Mammary epithelial cell (primary cell): ENCODE measurements at places on chromosomes 6 and 20.

- no peak for DNase-seq
These were observed 56.6 kb downstream of the SNX14 start for GRCh38 chr6:85537055-85537494.

- no peak for DNase-seq
These were observed 15.1 kb downstream of the TBC1D32 start for GRCh38 chr6:121319112-121319553.

GRCh38 chr20:21302664-21303060, 469 bp upstream of the XRN2 start:
- no peak for DNase-seq

- DNase-seq = no peak
These were observed 12.2 kb downstream of the DLL1 start for GRCh38 chr6:170278743-170279094.

DNA sequence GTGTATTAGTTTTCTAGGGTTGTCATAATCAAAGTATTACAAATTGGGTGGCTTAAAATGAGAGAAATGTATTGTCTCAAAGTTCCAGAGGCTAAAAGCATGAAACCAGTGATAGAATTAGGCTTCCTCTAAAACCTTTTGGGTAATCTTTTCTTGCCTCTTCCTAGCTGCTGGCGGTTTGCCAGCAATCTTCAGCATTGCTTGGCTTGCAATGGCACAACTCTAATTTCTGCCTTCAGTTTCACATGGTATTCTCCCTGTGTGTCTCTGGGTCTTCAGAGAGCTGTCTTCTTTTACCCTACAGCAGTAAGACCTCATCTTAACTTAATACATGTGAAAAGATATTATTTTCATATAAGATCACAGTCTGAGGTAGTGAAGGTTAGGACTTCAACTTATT, 479.1 kb upstream of the GJE1 start:
- DNase-seq = no peak

- no peak for DNase-seq
These were observed 153.1 kb downstream of the RCAN2 start for GRCh38 chr6:46338131-46338530.

DNA sequence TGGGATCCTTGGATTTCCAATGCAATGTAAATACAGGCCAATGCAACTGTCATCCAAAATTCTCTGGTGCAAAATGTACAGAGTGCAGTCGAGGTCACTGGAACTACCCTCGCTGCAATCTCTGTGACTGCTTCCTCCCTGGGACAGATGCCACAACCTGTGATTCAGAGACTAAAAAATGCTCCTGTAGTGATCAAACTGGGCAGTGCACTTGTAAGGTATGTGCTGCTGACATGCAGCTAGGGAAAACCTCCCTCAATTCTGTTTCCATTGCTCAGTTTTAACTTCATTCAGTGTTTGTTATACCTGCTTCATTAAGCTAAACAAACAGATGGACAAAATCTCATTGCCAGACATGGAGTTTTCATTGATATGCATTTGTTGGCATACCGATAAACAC, 397.1 kb downstream of the ARHGAP18 start:
- DNase-seq = peak; percentile 32

DNA sequence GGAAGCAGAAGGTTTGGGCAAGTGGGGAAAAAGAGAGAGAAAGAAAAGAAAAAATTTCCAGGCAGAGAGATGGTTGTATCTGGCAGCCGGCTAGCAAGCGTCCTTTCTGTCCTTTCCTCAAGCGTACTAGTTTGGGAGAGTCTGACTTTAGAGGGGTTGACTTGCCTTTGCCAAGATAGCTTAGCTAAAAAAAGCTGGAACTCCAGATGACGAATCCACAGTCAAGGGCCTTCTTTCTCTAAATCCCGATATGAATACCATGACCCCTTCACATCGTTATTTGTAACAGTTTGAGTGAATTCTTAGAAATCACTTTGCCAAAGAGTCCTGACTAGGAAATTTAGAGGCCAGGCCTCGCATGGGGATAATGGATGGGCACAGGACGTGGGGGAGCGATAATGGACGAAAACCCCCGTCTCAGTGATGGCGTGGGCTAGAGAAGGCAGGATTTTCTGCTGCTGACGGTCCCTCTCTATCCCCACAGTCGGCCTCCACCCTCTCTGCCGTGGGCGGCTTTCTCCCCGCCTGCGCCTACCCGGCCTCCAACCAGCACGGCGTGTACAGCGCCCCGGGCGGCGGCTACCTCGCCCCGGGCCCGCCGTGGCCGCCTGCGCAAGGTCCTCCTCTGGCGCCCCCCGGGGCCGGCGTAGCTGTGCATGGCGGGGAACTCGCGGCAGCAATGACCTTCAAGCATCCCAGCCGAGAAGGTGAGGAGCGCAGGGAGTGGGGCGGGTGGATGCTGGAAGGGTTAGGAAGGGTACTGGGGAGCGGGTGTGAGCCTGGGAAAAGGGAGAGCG, 3.5 kb downstream of the PAX1 start:
- no peak for DNase-seq

DNA sequence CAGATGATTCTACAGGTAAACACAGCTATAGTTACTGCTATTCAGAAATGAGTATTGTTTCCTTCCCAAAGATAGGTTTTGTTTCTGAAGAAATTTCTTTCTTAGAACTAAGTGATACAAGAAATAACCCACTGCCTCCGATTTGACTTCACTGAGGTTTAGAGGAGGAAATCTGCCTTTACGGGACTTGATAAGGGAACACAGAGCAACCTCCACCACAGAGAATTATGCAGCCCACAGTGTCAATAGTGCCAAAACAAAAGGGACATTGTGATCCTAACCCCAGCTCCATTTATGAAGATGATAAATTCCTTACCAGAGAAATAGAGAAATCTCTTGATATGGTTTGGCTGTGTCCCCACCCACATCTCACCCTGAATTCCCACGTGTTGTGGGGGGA, 164.6 kb downstream of the ZNF217 start:
- no peak for DNase-seq

- peak; percentile 11 for DNase-seq
These were observed 331.8 kb downstream of the RIMS1 start for GRCh38 chr6:72218125-72218524.

DNA sequence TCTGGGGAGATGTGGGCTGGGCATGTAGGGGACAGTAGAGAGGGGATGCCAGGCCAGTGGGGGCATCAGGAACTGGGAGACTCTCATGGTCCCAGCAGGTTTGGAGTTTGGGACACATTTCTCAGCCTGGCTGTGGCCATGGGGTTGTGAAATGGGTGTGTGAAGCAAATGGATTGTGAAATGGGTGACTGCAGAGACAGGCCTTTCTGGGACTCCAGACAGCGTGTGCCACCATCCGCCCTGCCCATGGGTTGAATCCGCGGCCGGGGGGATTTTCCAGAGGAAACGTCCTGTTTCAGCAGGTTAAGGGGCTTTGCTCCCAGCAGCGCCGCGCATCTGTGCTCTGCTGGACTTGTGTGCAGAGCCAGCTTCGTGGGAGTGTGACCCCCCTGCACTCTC, 3.7 kb upstream of the PMEPA1 start:
- no peak for DNase-seq

DNA sequence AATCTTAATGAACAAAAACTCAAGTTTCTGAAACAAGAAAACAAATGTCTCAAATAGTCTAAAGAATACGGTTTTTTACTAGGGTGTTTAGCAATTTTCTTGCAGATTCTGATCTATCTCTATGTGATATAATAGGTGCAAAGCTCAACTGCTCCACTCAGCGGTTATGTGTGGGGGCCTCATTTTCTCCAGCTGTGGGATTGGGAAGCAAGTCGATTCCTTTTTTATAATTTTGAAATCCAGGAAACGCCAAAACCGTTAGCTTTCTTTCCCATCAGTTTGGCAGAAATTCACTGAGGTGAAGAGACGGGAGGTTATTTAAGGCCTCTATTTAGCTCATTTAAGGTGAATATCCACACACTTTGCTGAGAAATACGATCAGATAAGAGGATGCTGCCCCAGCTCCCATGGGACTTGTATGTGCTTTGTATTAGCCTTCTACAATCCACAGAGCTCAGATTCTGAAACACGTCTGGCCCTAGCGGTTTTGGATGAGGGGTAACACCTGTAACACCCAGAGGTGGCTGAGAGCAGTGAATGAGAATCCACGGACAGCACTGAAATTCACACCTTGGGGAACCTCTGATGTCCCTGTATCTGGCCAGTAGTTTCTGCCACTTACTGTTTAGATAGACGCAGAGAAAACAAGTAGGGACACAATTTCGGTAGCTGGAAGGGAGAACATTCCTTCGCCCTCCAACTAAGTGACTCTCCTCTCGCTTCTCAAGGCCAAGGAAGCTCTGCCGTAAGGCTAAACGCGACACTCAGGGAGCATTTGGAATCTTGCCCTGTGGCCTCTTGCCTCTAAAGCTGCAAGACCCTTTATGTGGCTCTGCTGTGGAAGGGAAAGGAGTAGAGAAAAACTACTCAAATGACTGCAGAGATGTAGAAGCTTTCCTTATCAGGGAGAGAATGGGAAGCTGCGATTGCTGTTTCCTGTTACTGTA, 6.5 kb upstream of the BCAS4 start:
- peak; percentile 62 for DNase-seq

GRCh38 chr20:35616465-35617396, 1.1 kb downstream of the SPAG4 start:
- DNase-seq = peak; percentile 32

DNA sequence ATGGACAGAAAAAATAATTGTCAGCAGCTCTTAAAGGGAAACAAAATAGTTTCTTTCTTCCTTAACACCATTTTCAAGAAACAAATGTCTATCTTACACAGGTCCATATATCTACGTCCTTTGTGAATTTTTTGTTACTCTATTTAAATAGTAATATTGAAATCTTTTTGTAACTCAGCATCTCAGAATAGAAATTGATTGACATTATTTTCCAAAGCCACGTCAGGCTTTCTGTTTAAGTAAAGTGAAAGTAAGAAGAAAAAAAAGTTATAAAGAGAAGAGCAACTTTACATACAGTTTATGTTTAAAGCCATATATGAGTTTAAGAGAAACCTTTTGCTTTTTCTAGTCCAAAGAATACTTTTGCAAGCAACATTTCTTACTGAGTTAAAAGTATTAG, 402.9 kb upstream of the SOX4 start:
- DNase-seq = no peak

DNA sequence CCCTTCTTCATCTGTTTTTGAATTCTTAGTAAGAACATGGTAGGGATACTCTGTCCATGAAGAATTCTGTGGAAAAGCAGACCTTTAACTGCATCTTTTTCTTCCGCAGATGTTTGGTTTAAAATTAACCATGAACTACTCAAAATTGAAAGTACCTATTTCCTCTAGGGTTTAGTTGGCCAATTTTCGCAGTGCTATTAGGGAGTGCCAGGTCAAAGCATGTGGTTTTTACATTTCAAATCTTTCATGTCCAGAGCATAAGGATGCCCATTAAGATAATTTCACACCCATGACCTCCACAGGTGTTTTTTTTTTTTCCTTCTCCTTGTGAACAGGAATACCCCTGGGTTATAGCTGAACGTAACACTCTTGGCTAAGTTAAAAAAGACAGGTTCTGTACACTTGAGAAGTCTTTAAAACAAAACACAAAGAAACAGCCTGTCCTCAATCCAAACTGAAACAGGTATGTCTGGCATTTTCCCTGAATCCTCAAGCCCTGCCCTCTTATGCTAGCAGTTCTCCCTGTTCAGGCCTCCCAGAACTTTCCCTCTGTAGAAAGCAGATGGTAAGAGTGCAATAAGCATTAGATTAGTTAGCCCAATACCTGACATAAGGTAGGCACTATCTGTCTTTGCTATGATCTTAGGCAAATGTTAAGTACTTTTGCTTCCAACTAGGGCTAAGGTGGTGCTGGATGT, 67.1 kb downstream of the ELOVL5 start:
- DNase-seq = no peak

GRCh38 chr6:40597301-40597700, 10.1 kb upstream of the LRFN2 start:
- DNase-seq = no peak

DNA sequence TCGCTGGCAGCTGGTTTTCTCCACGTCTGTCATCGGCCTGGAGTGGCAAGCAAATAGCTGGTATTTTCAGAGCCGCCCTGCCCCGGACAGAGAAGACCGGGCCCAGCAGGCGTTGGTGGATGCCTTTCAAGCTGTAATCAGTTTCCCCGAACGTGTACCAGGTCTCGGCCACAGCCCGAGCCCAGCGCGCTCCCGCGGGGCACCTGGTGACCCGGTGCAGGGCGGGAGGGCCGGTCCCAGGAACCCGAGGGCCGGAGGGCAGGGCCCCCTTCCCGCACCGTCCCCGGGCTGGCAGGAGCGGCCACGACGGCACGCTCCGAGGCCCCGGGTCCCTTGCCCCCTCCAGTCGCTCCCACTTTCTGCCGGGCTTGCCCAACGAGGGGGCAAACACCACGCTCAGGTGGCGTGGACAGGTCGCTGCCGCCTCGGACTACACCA, 348 bp upstream of the PYGB start:
- DNase-seq = peak; percentile 57

DNA sequence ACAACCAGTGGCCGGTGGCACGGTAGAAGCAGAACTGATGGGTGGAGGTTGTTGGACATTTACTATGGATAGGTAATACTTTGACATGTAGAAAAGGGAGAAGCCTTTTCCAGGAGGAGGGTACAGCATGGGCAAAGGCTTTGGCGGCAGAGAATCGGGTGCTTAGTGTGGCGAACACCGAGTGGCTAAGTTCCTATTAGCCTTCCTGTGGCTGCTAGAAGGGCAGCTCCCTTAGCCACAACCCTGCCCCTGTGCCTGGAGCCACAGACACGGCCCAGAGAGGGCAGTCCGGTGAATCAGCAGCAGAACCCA, 37.9 kb upstream of the TGM2 start:
- no peak for DNase-seq

- DNase-seq = no peak
These were observed 178.5 kb downstream of the SLC16A10 start for GRCh38 chr6:111265842-111266241.

- DNase-seq = no peak
These were observed 19.8 kb upstream of the STXBP5 start for GRCh38 chr6:147184379-147184778.

DNA sequence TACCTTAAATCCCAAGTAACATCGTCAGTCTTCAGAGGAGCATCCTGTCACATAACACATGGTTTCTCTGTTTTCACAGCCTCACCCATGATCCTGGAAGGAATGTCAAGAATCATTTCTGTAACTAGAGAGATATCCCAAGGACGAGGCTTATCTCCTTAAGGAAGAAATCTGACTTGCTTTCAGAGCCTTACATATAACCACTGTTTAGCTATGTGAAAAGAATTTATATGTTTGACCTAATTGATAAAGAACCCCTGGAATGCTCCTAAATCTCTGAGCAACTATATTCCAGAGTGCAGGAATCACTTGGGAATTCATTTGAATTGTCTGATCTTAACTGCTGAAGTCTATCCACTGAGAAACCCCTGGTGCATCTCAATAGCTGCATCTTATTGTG, 243.1 kb downstream of the ALDH8A1 start:
- no peak for DNase-seq

DNA sequence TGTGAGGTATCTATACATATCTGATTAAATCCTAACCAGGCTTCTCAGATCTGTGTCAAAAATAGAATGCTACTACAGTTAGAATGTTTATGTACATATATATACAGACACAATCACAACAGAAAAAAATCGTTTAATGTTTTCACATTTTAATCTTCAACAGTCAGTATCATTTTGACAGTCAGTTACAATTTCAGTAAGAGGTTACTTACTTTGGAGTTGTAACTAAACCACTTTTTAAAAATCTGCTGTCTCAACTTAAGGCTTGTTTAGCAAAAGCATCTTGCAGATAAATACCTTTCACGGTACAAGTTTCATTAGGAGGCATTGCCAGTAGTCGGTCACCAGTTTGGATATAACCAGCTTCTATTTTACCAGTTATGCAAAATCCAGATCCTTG, 32.3 kb upstream of the ALDH8A1 start:
- DNase-seq = no peak
